Cortex of kidney (tissue), 1 donor: ENCODE measurements at places on chromosomes 13 and 19.

GRCh38 chr13:21973437-21974125, 302.7 kb downstream of the FGF9 start:
- no peak for DNase-seq

DNA sequence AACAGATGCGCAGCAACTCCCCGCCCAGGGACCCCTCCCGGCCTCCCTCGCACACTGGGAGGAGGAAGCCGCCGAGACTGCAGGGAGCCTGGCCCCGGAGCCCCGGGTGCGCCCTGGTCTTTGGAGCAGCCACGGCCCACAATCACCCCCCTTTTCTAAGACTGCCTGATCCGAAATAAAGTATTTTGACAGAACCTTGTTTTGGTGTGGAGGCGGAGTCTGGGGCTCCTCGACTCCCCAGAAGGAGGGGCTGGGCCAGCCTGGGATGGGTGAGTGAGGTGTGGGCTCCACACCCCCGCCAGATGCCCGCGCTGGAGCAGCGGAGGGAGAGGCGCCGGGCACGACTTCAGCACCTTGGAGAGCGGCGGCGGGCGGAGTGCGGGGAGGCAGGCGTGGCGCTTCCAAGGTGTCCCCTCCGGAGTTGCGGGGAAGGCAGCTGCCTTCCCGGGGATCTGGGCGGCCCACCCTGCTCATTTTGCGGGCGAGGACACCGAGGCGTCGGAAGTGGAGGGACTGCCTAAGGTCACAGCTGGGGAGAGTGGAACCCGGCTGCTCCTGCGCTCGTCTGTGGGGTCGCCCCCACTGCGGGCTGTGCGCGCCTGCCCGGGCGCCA, 9.4 kb downstream of the SIRT6 start:
- DNase-seq = no peak

GRCh38 chr19:46925548-46925950, 64.8 kb downstream of the ARHGAP35 start:
- no peak for DNase-seq

- no peak for DNase-seq
Observed at GRCh38 chr13:39835253-39835652, 179.8 kb downstream of the COG6 start.

DNA sequence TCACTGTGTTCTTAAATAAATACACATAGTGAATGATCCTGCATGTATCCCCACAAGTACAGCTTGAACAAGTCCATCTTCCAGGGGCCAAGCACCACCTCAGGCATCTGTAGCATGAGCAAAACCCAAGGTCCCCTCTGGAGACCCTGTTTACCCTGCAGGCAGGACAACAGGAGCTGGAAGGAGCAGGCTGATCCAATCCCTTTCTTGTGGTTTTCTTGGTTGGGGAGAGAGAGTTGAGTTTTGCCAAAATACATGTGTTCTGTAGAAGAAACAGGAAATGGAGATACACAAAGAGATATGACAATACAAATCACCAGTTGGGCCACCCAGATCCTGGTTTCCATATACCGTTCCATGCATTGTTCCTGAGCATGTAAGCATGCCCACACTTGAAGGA, 92.8 kb downstream of the SHISA2 start:
- DNase-seq = no peak

- DNase-seq = no peak
Observed at GRCh38 chr13:35894636-35895035, 236.5 kb downstream of the DCLK1 start.

DNA sequence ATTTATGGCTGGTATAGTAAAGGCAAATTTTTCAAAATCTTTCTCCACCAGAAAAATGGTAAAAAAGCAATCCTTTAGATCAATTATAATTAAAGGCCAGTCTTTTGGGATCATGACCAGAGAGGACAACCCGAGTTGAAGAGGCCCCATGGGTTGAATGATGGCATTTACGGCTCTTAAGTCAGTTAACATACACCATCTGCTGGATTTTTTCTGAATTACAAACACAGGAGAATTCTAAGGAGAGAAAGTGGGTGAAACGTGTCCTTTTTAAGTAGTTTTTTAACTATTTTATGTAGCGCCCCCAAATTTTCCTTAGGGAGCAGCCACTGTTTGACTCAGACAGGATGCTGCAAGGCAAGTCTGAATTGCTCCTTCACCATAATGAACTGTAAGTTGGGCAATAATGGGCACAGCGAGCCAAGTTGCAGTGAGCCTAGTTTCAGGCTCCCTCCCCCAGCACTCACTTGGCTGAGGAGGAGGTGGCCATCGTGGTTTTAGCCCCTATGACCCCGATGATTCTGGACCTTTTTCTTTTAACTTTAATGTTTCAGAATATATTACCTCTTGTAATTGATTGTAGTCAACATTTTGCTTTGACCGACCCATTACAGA, 13.6 kb upstream of the ZNF611 start:
- DNase-seq = no peak

GRCh38 chr13:94263038-94263437, 216.4 kb downstream of the DCT start:
- DNase-seq = no peak

GRCh38 chr19:33390908-33391630, 17.6 kb downstream of the CEBPG start:
- no peak for DNase-seq

GRCh38 chr13:106507560-106508274, 27.7 kb downstream of the EFNB2 start:
- no peak for DNase-seq

DNA sequence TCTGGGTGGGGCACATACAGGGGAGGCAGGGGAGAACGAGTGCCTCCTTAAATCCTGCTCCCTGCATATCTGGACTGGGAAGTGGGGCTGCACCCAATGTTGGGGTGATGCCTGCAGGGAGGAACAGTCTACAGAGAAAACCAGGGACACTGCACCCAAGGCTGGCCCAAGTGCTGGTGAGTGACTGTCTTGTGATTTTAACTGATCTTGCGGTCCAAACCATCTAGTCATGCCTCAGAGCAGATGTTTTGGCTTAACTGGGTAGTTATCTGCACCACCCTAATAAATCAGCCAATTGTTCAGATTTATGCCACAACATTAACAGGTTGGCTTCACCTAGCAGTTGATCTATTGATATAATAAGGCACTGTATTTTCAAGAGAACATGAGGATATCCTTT, 219.2 kb upstream of the IRS2 start:
- no peak for DNase-seq

GRCh38 chr13:28147495-28147894, 9.2 kb downstream of the PAN3 start:
- DNase-seq = no peak

DNA sequence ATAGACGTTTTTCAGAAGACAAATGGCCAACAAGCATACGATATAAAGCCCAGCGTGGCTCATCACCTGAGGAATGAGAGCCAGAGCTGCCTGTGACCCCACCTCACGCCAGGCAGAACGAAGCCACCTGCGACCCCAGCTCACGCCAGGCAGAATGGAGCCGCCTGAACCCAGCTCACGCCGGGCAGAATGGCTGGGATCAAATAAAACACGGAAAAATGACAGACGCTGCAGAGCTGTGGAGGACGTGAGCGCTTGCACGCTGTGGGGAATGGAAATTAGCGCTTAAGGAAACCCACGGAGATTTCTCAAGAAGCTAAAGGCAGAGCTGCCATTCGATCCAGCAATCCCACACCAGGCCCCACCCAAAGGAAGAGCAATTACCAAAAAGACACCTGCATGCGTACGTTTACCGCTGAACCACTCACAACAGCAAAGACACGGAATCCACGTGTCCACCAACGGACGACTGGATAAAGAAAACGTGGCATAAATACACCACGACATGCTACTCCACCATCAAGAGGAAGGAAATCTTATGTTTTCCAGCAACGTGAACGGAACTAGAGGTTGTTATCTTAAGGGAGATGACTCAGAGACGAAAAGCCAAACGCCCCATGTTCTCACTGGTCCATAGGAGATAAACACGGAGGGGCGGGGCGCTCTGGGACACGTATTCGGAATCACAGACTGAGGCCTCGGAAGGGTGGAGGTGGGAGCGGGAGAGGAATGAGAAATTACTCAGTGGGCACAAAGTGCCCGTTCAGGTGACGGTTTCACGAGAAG, 30.7 kb upstream of the C13orf46 start:
- DNase-seq = no peak

- no peak for DNase-seq
Observed at GRCh38 chr13:50707628-50708027, 135.9 kb downstream of the DLEU7 start.

DNA sequence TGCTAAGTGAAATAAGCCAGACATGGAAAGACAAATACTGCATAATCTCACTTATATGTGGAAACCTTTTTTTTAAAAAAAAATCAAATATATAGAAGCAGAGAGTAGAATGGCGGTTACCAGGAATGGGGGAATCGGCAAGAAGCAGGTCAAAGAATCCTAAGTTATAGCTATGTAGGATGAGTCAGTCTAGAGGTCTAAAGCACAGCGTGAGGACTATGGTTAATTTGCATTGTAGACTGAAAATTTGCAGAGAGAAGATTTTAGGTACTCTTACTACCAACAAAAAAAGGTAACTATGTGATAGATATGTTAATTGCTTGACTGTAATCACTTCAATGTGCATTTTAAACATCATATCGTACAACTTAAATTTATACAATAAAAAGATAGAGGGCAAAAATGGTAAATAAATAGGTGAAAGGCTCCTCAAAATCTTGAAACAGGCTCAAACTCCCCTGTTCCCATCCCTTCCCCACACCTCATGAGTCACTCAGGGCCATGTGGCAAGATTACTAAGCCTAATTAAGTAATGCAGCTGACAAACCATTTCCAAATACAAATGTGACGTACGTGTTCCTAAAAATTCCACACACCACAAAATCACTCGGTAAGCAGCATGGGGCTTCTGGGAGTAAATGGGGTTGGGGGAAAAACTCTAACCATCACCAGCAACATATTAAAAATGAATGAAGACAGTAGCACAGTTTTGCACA, 159.0 kb downstream of the USP12 start:
- DNase-seq = no peak

GRCh38 chr13:46142776-46143175, 37.9 kb upstream of the CPB2 start:
- DNase-seq = no peak

- DNase-seq = no peak
Observed at GRCh38 chr19:7869453-7869909, 4.7 kb downstream of the PRR36 start.

DNA sequence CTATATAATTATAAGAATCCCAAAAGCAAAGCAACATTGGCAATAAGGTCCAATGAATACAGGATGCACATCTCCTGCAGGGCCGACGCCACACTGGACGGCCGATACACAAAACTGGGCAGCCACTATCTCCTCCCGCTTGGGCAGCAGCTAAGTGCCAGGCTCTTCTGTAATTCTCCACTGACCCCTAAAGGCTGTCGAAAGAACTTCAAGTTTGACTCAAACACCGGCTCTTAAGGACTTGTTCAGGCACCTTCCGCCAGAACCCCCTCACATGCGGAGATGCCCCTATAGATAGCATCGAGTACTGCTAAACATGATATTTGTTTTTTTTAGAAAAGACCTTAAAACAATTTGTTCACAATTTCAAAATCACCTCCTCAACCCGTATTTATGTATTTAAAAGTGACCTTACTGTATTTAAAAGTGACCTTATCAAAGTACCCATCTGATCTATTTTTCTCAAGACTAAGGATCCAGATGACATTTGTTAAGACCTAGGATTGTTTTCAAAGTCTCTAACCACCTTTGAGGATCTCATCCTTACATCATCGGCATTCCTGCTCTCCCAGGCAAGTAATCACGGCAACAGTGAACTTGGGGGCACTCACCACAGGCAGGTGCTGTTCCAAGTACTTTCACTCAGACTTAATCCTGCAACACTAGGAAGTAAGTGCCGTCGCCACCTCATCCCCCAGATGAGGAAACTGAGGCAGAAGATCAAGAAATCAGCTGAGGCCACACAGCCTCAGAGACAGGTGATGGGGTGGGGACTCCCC, 77.8 kb downstream of the TUBGCP3 start:
- no peak for DNase-seq

- no peak for DNase-seq
Observed at GRCh38 chr13:74921326-74921725, 560.6 kb downstream of the TBC1D4 start.

DNA sequence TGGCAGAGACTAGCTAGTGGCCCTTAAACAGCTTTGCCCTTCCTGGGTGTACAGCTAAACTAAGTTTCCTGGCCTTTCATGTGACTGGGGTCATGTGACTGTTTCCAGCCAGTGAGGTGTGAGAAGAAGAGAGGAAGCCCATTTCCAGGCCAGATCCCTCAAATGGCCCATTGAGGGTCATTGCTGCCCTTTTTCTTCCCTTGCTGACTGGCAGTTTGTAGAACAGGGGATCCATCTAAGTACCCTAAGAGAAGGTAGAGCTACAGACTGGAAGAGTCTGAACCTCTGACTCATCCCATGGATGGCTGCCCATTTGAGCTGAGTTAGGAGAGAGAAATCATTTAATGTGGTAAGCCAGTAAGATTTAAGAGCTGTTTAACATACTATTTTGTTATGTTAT, 2.8 kb downstream of the SWSAP1 start:
- DNase-seq = no peak

DNA sequence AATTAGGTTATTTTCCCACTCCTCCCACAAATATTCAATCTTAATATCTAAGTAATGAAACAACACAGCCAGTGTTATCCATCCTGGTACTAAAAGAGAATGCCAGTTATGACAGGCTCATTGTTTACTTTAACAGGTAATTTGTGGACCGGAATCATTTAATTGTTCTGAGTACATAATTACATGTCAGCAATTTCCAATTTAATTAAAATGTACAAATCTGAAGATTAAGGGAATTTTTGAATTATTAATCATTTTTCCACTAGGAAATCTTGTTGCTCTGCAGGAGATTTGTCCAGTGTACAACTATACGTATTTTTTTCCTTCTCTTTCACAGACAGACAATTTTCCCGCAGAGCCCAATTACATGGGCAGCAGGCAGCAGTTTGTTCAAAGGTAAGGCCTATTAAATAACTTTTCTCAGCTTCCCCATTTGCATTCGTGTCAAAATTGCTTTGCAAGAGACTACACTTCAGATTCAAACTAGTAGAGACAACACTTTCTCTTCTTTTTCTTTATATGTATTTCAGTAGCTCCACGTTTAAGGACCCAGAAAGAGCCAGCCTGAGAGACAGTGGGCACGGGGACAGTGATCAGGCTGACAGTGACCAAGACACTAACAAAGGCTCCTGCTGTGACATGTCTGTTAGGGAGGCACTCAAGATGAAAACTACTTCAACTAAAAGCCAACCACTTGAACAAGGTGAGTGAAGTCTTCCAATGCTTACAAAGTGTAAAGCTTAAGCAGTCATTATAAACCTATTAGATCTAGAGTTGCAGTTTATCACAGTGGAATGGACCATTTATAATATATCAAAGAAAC, 34.8 kb downstream of the PCDH17 start:
- no peak for DNase-seq

- no peak for DNase-seq
Observed at GRCh38 chr13:27583645-27584044, 36.7 kb downstream of the LNX2 start.
